ENCODE measurements at places on chromosomes 5 and 9.

DNA sequence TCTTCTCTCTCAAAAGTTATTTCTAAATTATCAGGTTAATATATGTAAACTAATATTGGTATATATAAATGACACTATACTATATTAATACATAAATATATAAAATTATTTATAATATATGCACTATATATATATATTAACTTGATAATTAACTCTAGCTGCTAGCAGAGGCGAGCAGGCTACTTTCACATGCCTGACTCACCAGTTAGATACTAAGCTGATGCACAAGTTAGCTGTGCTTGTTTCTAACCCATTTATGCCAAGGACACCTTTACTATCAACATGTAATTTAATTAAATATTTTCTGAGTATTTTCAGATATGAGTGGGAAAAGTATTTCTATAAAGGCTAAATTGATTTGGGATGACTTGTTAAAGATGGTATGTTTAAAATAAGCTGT is 70.1 kb downstream of the TRIO start:
- no peak for DNase-seq

DNA sequence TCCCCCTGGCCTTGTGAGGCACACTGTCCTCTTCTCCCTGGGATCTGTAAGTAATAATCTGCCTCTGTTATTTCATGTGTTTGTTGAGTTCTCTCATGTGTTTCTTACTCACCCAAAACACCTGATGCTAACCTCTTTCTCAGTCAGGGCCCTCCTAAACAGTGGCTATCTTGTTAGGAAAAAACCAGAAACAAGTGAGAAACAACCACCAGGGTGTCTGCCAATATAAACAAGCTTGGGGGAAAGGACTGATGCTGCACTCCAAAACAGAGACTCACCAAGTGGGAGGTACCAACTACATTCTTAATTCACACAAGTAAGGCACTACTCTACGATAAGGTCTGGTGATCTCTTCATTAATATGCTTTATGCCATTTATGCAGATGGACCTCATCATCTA is 564.4 kb downstream of the SEMA5A start:
- DNase-seq: no peak

DNA sequence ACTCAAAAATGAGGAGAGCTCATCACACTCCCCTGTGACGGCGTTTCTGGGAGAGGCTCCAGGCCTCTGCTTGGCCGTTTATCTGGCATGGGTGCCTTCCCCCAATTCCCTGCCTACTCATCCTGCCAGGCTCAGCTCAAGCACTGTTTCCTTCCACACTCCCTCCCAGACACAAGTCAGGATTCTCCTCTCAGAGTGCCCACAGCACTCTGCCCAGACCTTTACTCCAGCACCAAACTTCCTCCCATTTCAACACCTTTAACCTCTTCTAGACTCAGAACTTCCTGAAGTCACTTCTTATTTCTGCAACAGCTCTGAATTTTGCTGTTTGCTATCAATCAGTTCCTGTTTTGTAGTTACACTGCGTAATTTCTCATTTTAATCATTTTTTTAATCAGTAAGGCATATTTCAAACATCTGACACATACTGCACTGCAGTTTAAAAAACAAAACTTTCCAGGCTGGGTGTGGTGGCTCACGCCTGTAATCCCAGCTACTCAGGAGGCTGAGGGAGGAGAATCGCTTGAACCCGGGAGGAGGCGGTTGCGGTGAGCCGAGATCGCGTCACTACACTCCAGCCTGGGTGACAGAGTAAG is 16.0 kb downstream of the TRMO start:
- DNase-seq: no peak

DNA sequence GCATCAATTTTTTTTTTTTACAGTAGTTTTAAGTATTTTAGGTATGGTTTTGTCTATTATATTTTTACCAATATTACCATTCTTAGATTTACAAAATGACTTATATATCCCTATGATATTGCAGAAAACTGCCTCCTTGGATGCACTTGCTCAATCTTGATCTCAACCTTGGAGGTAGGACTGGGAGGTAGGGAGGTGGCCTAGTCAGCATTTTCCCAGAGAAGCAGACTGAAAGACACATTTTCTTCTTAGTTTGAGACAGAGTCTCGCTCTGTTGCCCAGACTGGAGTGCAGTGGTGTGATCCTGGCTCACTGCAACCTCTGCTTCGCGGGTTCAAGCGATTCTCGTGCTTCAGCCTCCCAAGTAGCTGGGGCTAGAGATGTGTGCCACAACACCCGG is 175.3 kb upstream of the SH3GL2 start:
- no peak for DNase-seq

DNA sequence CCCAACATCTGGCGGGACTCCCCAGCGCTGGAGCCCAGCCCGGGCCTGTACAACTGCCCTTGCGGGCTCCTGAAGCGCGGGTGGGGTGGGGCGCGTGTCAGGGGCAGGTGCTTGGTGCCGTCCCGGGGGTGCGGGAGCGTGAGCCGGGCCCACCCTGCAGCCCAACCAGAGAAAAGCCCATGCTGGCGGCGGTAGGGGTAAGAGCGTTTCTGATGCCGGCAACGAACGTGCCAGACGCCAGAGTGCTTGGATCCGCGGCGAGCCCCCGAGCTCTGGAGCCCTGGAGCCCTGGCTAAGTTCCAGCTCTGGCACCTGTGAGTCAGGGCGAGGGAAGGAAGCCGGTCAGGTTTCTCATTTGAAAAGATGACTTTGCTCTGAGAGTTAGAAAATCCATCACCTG is 58.0 kb downstream of the ZNF510 start:
- DNase-seq: no peak

DNA sequence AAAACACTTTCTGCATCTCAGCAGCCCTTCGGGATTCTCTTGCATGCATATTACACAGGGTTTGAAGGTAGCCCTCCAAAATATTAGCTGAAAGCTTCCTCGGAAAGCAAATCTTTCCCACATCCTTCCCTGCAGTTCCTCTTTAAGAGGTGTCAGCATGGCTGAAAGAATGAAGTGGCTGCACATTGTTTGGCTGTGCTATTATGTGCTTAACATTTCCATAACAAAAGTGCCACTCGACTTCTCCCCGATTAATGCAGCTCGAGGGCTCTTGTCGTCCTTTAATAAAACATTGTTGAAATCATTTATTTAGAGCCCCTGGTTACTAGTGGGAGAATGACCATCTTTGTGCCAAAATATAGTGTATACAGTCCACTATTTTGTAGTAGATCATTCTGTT is 6.5 kb downstream of the GAS1 start:
- DNase-seq: no peak

Data from non-pigmented ciliary epithelial cell (primary cell).